ENCODE measurements at places on chromosomes 5 and 9.

DNA sequence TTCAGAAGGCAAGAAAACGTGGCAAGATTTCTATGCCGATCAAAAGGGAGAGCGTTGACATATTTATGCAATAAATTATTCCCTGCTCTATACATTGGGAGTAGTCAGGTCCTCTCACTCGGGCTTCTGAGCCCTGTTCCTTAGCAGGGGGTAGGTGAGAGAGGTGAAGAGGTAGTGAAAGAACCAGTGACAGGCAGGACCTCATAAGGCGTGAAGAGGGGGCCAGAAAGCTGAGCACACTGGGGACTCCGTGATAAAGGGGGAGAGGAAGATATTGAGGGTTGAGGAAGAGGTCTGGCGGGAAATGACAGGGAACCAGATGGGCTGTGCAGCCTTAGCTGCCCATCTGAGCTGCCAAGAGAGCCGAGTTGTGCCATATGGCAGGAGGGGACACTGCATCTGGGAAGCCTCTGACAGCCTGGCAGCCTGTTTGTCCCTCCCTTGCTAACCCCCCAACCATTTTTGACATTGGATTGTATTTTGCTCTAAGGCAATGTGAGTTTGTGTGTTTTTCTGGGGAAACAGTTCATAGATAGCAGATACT, 782 bp upstream of the CDC20B start:
- no peak for DNase-seq

GRCh38 chr5:113320273-113320780, 114.5 kb downstream of the TSSK1B start:
- no peak for DNase-seq

DNA sequence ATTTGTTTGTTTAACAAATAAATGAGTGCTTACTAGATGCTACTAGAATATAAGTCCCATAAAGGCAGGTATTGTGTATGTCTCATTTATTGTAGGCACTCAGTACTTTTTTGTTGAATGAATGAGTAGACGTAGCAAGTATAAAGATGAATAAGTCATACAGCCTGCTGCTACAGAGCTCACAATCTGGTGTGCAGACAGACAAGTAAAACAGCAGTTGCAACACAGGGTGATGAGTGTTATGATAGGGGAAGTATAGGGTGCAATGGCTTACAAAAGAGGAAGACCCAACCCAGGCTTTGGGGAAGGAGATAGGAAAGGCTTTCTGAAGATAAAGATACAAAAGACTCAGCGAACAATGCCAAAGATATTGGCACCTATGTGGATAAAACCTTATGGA, 47.7 kb downstream of the SH3RF2 start:
- DNase-seq: no peak

GRCh38 chr5:98796197-98796972, 22.9 kb downstream of the RGMB start:
- DNase-seq: peak; percentile 35

- no peak for DNase-seq
These were observed 204.4 kb downstream of the GLIS3 start for GRCh38 chr9:4095484-4095883.

- no peak for DNase-seq
These were observed 94.9 kb upstream of the DAB2 start for GRCh38 chr5:39519566-39520231.

DNA sequence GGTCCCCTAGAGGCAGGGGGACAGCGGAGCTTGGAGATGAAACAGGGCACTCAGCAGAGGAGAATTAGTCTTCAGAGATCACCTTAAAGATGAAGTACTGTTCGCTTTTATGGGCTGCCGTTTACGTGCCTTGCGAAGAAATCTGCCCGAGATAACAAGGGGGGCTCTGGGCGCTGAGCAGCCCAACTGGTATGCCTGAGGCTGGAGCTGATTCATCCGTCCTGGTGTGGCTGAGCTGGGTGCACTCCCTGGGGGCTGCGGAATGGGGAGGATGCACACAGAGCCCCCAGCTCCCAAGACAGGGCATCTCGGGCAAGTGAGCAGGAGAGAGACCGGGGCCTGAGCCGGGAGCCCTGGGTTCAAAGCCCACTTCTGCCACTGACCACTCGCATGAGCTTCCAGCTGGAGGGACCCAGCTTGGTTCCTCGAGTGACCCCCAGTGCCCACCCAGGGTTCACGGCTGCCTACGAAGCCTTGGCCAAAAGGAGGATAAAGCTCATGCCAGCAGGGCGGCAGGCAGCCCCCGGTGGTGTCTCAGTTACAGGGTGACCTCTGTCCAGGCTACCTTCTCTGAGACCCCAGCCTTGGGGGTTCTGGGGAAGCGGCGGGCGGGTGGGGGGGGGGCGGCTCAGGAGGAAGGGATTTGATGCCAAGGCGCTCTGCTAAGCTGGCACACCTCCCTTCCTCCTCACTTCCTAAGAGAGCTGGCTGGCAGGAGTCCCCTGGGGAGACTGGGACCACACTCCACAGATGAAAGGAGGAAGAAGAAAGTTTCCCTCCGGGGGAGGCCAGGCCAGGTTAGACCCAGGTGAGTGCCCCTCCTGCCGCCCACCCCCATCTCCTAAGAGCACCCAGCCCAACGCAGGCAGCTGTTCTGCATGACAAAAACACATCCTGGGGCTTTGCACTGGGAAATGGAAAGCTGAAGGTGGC, 5.7 kb downstream of the FIBCD1 start:
- DNase-seq: no peak

- DNase-seq: no peak
These were observed 139.4 kb upstream of the ANKH start for GRCh38 chr5:15010936-15011335.

DNA sequence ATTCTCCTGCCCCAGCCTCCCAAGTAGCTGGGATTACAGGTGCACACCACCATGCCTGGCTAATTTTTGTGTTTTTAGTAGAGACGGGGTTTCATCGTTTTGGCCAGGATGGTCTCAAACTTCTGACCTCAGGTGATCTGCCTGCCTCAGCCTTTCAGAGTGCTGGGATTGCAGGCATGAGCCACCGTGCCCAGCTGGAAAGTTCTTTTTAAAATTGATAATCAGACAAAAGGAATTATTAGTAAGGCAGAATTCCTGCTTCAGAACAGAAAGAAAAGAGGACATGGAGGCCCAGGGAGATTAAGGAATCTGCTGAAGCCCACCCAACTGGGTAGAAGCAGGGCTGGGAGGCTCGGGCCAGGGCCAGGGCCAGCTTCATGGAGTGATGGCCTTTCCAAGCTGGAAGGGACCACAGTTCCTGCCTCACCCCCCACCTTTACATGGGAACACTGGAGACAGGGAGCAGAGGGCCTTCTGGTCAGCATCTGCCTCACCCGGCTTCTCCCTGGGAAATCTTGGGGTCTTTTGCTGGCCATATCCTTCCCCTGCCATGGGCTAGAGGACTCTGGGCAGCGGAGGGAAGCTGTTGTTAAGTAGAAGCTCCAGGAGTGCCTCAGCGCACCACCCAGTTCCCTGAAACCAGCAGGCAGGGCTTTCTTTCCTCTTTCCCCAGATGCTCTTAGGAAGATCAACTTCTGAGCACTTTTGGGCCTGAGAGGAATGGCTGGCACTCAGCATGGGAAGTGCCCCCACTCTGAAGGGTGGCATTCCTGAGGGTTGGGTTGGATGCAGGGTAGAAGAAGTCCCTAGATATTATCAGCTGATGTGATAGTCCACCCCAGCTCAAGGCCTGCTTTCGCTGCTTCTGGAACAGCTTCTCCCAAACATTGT, 70.1 kb downstream of the RGS3 start:
- DNase-seq: no peak

Measured in NT2/D1 (cell line).